ENCODE measurements at places on chromosomes 3 and 15.
A peak's percentile ranks its signal among the peaks of the same experiment; 100 is the strongest.

DNA sequence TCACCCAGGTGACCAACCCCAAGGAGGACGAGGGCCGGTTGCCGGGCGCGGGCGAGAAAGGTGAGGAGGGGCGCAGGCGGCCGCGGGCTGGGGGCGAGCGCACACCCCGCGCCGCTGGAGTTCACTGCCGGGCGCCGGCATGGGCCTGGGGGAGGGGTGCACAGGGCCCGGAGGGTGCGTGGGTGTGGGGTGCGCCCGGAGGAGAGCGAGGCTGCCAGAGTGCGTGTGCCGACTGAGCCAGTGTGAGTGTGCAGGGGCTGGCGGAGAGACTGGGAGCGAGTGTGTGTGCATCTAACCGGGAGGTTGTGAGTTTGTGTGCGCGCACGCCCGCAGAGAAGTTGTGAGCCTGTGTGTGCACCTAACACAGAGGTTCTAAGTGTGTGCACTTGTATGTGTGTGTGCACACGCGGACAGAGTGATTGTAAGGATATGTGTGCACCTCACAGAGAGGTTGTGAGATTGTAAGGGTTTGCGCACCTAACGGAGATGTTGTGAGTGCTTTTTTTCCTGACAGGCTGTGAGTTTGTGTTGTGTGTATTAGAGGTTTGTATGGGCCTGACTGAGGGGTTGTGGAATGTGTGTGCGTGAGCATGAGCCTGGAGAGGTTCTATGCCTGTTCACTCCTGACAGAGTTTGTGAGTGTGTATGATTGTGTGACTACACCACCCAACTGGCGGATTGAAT lies 681 bp downstream of the CTDSPL start:
- DNase-seq, result no peak

- DNase-seq, result no peak
Measured at GRCh38 chr15:88020806-88021205, 235.7 kb downstream of the NTRK3 start.

GRCh38 chr3:168671091-168671490 lies 575.4 kb upstream of the GOLIM4 start:
- DNase-seq, result no peak

DNA sequence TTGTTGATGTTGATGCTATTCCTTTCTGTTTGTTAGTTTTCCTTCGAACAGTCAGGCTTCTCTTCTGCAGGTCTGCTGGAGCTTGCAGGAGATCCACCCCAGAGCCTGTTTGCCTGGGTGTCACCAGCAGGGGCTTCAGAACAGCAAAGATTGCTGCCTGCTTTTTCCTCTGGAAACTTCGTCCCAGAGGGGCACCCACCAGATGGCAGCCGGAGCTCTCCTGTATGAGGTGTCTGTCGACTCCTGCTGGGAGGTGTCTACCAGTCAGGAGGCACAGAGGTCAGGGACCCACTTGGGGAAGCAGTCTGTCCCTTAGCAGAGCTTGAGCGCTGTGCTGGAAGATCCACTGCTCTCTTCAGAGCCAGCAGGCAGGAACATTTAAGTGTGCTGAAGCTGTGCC lies 303.2 kb downstream of the ZIC1 start:
- no peak for DNase-seq

DNA sequence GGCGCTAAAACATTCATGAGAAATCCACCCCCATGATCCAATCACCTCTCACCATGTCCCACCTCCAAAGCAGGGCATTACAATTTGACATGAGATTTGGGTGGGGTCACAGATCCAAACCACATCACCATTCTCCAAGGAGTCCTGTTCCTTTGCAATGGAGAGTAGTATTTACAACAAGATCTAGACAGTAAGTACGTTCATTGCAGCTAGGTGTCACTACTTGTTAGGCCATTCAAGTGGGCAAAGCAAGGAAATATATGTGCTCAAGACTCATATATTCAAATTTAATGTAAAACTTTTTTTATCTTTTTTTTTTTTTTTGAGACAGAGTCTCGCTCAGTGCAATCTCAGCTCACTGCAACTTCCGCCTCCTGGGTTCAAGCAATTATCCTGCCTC lies 79.3 kb downstream of the AQP9 start:
- no peak for DNase-seq

GRCh38 chr3:177245250-177245649 lies 48.0 kb upstream of the TBL1XR1 start:
- no peak for DNase-seq

- no peak for DNase-seq
Measured at GRCh38 chr3:39911465-39912309, 102.3 kb downstream of the MYRIP start.

DNA sequence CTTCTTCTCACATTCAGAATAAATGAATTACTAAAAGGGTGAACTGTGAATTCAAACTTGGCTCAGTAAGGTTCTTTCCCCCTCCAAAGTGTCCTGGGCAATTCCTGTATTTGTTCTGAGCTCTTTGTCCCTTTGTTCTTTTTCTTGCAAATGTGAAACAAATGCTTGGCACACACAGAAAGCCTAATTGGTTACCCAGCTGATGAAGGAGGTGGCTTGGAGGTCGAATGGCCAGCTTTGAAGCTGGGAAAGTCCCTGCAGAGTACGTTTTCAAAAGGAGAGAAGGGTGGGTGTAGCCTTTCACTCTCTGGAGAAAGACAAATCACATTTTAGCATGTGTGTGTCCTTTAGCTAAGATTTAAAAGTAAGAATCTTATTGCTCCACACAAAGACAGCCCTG lies 154.4 kb downstream of the PEX5L start:
- DNase-seq, result no peak

GRCh38 chr3:33144433-33144832 lies 30.6 kb downstream of the CRTAP start:
- no peak for DNase-seq

- DNase-seq, result no peak
Measured at GRCh38 chr3:84621823-84622222, 337.0 kb upstream of the CADM2 start.

GRCh38 chr3:32432711-32433530 lies 41.3 kb downstream of the CMTM7 start:
- no peak for DNase-seq

DNA sequence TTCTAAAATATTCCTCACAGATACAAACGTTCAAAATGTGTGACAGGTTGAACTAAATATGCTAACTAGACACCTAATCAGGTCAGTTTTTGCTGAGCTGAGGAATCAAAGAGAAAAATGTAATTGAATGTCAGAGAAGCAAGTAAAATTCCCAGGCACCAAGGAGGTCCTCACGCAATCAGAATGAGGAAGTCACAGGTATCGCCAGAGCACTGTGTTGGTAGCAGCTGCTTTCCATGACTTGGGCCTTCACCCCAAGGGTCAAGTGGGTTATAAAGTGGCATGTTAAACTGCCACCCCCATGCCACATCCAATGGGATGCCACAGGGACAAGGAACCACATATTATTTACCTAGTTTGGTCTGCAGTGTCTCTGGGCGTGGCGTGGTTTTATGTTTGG lies 125.0 kb downstream of the TFG start:
- DNase-seq, result no peak

DNA sequence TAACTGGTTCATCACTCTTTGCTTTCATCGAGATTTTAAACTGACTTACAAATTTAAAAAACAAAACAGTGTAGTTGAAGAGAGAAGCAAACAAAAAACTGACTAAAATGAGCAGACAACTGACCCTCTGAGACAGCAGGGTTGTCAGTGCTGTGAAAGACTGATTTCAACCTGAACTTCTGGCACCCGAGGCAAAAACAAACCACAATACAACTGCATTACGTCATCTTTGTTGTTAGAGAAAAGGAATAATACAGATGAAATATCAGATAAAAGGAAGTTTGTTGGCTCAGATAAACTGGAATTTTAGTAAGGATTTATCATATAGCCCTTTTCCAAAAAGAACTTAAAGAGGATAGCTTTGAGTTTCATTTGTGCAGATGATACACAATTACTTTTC lies 51.1 kb downstream of the PARP15 start:
- DNase-seq, result no peak

DNA sequence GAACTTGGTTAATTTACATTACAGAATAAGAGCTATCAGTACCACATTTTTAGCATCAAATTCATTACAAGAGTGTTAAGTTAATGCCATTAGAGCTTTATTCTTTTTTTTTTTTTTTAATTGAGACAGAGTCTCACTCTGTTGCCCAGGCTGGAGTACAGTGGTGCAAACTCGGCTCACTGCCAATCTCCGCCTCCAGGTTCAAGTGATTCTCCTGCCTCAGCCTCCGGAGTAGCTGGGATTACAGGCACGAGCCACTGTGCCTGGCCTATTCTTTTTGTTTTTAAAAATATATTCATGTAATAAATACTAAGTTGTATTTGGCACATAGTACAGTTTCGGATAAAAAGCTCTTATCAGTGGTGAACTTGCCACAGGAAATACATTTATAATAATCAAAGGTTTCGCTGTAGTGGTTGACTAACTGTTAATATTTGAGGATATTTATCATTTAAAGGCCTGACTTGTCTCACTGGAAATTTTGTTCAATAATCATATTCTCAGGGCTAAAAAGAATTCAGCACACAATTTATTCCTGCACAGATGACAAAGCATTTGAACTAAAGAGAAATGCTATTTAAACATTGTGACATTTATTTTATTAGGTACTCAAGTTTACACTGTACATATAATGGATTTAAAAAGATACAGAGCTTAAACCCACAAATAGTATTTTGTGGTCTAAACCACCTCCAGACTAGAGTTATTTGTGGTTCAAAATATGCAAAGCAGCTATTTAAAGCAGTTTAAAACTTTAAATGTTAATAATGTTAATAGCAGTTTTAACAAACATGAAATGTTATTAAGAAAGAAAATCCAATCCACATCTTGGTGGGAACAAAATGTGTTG lies 6.1 kb upstream of the LEKR1 start:
- DNase-seq, result no peak

DNA sequence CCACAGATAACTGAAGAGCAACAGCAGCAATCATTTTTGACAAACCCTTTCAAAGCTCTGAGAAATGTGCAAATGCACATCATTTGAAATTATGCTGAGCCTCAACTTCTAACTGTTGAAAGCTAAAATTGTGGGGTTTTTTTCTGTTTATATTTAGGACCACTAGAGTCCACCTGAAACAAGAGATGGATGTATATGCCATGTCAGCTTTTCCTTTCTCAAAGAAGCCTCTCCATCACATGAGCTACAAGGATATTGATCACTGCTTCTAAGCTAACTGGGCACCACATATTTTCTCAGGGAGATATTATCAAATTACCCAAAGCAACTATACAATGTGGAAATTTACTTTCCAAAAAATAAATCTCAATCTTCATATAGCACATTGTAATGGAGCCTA lies 498.6 kb upstream of the ZNF385D start:
- DNase-seq, result no peak

DNA sequence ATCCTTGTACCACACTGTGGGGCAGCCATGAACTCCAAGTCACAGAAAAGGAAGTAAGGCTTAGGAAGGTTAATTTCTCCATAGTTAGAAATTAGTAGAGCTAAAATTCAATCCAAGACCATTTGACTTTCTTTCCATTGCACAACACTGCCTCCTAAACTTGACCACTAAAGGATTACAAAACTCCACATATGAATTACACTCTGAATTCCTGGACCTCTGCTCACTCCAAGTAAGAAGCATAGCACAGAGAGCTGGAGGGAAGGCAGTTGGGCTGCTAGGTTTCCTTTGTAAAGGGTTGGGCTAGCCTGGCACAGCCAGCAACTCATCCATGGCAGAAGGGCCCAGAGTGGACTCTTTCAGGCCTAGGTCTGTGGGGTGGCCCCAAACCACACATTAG lies 134.4 kb downstream of the MYLK start:
- no peak for DNase-seq

- no peak for DNase-seq
Measured at GRCh38 chr15:73237910-73238309, 130.8 kb downstream of the HCN4 start.

- no peak for DNase-seq
Measured at GRCh38 chr3:52359116-52359855, 43.2 kb downstream of the DNAH1 start.

- DNase-seq, result no peak
Measured at GRCh38 chr3:189304465-189305351, 132.9 kb downstream of the TPRG1 start.

GRCh38 chr15:67992411-67992810 lies 61.7 kb upstream of the PIAS1 start:
- DNase-seq, result no peak

- no peak for DNase-seq
Measured at GRCh38 chr3:88031642-88032077, 27.1 kb downstream of the CGGBP1 start.

GRCh38 chr3:39937315-39937714 lies 127.9 kb downstream of the MYRIP start:
- no peak for DNase-seq

DNA sequence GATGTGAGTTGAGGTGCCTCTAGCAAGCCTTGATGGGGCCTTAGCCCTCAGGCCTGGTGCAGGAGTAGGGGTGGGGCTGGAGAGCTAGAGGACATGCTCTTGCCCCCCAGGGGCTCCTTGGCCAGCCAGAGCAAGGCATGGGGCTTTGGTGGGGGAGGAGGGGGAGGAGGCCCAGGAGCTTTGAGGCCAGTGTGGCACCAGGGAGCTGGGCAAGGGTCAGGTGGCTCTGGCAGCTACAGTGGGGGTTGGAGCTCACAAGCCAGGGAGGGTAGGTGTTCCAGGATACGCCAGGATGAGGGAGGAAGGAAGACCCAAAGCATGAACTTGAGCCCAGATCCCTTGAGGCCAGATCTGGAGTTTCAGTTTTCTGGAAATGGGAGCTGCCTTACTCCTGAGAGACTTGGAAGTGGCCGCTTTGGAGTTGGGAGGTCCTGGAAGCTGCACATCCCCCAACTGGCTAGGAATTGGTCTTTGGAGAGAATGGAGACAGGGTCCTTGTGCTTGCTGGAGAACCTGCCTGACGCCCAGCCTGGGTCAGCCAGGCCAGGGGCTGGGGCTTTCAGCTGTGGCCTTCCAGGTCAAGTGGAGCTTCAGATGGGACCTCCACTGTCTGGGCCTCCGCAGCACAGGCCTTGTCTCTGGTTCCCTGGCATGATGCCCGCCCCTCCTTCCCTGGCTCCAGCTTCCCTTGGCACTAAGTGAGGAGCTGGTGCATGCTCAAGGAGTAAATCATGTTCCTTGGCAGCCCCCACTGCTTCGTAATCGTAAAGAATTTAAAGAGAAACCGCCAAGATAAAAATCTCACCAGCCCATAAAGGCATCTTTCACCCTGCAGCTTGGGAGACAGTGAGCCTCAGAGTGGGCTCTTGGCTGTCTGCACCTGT lies 8.7 kb downstream of the SEMA3F start:
- peak; percentile 17 for DNase-seq

DNA sequence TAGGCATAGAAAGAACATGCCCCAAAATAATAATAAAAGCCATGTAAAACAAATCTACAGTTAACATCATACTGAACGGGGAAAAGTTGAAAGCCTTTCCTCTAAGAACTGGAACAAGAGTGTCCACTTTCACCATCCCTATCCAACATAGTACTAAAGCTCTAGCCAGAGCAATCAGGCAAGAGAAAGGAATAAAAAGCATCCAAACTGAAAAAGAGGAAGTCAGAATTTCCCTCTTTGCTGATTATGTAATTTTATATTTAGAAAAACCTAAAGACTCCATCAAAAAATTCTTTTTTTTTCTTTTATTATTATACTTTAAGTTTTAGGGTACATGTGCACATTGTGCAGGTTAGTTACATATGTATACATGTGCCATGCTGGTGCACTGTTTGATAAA lies 661.6 kb upstream of the CBLB start:
- no peak for DNase-seq

GRCh38 chr3:37072892-37073291 lies 79.6 kb downstream of the MLH1 start:
- DNase-seq, result no peak

Data from GOT3 (cell line).